Activated CD8-positive, alpha-beta memory T cell treated with anti-CD3 and anti-CD28 coated beads for 4 hours (primary cell): ENCODE measurements at places on chromosomes 13 and 19.

- no peak for DNase-seq
Measured at GRCh38 chr13:34028496-34029442, 210.8 kb downstream of the RFC3 start.

- DNase-seq, result no peak
Measured at GRCh38 chr19:39156326-39157230, 31.0 kb downstream of the PAK4 start.

GRCh38 chr19:17737690-17738153 is 13.6 kb upstream of the FCHO1 start:
- no peak for DNase-seq

DNA sequence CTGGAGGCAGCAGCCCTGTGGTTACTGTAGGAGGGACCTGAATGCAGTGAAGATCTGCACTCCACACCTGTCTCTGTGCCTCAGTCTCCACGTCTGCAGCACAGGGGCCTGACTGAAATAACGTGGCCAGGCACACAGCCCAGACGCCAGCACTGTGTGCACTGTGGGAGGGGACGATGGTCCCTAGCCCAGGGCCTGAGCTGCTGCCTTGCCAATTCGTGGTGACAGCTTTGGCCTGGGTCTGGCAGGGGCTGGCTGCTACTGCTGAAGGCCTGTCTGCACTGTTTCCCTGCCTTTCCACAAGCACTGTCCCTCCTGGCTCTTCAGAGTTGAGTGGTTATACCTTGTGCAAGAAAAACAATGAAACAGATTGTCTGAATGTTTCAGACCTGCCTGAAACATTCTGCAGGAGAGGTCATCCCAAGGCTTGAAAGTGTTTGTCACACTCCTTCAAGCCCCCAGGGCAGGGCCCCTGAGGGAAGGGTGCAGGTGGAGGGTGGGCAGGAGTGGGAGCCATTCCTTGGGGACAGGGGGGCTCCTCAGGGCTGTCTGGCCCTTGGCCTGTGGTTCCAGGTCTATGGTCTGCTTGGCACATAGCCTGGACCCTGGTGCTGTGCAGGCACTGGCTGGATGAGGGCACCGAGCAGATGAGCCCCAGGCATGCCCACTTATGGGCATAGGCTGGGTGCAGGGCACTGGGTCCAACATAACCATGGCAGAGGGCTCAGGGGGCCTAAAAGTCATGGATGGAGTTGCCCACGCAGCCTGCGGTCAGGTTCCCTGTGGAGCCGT is 38.7 kb upstream of the LDLR start:
- no peak for DNase-seq

- DNase-seq, result no peak
Measured at GRCh38 chr13:110173247-110173818, 133.6 kb downstream of the COL4A1 start.

DNA sequence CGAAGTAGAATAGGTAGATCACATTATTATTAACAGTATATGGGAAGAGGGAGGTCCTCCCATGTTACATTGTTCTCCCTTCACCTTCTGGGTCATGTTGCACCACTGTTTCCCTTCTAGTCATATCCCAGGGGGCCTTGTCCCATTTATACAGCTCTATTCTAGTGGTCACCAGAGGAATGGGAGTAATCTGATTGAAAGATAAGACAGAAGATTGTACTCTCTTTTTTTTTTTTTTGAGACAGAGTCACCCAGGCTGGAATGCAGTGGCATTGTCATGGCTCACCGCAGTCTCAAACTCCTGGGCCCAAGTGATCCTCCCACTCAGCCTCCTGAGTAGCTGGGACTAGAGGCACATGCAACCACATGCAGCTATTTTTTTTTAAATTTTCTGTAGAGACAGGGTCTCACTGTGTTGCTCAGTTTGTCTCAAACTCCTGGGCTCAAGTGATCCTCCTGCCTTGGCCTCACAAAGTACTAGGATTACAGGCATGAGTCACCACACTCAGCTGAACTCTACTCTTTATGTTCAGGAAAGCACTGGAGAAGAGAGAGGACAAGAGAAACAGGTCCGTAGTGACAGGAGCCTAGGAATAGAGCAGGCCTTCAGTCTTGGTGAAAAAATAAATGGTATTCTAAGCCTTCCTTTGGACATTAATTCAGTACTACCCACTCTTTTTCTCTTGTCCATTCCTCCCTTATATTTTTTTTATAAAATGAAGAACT is 4.3 kb upstream of the ZNF529 start:
- DNase-seq, result no peak

GRCh38 chr13:45385907-45386553 is 32.1 kb downstream of the SLC25A30 start:
- no peak for DNase-seq

DNA sequence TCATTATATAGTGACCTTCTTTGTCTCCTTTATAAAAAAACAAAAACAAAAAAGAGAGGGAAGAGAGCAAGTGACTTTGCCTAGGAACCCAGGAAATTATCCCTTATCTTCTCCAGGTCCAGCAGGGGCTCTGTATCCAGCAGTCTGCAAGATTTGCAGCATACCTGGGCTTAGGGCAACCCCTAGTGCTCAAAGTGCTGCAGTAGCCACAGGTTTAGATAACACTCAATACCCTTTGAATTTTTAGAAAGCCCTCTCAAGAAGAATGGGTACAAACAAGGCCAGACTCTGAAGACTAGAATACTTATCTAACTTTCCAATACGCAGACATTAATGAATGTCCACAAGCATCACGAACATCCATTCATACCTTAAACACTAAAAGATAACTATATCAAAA is 43.2 kb downstream of the CCNA1 start:
- no peak for DNase-seq

DNA sequence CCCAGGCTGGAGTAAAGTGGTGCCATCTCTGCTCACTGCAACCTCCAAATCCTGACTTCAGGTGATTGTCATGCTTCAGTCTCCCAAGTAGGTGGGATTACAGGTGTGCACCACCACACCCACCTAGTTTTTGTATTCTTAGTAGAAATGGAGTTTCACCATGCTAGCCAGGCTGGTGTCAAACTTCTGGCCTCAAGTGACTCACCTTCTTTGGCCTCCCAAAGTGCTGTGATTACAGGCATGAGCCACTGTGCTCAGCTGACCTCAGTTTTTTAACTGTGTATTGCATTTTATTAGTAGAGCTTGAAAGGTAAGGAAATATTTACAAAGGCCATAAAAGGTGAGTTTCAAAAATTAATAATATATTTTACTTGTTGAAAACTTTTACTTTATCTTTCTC is 2.3 kb downstream of the ZNF726 start:
- no peak for DNase-seq

DNA sequence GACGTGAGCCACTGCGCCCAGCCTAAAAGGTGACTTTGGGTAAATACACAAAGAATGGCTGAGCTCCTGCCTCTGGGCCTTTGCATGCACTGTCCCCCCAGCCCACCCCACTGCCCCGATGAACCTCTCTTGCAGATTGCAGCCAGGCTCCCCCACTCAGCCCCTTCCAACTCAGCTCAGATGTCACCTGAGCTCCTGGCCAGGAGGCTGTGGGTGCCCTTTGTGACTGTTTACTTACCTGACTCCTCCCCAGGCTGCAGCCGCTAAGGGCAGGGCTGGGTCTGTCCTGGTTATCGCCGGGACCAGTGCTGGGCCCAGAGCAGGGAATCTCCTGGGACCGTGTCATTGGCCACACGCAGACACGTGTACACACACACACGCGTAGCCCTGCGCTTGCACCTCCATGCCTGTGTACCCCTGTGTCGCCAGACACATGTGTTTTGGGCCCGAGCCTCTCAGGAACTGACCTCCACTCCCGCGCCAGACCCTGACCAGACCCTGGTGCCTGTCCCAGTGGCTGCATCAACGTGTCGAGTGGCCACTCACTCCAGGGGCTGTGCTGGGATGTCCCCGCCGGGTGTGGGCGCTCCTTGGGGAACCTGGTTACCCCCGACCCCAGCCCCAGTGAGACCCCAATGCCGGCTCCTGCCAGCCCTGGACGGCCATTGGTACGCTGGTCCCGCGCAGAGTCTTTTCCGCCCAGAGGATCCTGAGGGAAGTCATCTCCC is 18.7 kb downstream of the EFNA2 start:
- DNase-seq, result no peak

- no peak for DNase-seq
Measured at GRCh38 chr13:28568286-28568685, 73.4 kb upstream of the FLT1 start.

DNA sequence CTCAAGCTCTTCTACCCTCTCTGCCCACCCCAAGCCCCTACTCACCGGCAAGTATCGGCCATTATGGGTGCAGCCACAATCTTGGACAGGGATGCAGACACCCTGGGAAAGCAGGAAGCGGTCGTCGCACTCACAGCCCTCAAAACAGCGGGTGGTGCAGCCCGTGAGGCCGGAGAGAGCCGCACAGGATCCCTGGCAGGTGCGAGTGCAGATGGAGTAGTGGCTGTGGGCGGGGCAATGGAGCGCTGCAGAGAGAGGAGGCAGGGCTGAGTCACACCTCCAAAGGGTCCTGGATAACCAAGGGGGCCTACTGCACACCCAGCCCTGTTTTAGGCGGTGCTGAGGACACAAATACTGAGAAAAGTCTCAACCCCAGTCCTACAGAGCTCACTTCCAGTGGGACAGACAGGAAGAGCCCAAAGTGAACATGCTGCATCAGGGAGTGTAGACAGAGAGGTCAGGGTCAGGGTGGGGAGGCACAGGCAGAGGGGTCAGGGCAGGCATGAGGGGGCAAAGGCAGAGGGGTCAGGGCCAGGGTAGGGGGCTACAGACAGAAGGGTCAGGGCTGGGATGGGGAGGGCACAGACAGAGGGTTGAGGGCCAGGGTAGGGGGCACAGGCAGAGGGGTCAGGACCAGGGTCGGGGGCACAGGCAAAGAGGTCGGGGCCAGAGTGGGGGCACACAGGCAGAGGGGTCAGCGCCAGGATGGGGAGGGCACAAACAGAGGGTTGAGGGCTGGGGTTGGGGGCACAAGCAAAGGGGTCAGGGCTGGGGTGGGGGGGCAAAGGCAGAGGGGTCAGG is 24.2 kb upstream of the FBL start:
- DNase-seq, result no peak

DNA sequence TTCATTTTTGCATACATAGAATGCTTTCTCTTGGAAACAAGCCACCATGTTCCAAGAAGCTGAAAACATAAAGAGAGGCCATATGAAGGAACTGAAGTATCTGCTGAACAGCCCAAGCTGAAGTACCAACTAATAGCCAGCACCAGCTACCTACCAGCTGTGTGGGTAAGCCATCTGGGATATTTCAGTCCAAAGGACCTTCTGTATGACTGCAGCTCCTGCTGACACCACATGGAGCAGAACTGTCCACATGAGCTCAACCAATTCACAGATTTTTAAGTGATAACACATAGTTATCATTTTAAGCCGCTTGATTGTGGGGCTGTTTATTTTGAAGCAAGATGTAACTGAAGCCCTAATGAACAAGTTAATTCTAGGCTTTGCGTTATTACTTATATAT is 621.1 kb upstream of the KLHL1 start:
- no peak for DNase-seq

GRCh38 chr19:293436-294110 is 2.4 kb upstream of the PLPP2 start:
- DNase-seq, result no peak

DNA sequence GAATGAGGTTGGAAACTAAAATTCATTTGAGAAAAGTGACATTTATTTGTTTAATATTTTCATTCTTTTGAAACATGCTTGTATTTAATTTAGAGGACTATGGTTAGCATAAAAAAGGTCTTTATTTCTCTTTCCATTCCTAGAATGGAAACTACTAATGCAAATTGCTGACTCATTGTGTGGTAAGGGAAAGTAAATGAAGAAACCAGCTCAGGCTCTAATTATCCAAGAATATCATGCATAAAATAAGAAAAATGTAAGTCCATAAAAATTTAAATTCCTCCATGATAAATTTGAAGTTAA is 777.0 kb upstream of the SLITRK1 start:
- DNase-seq, result no peak

DNA sequence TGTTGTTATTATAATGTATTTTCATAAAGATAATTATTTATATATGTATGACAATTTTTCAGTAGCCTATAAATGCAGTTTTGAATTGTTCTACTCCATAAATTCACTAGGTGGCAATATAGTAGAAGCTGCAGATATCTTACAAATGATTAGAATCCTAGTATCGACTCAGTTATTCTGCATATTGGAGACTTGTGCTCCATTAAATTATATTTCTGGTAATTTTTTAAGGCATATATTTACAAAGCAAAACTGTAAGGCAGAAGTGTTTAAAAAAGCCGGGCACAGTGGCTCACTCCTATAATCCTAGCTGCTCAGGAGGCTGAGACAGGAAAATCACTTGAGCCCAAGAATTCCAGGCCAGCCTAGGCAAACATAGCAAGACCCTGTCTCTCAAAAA is 58.7 kb downstream of the DPY19L3 start:
- DNase-seq, result no peak

DNA sequence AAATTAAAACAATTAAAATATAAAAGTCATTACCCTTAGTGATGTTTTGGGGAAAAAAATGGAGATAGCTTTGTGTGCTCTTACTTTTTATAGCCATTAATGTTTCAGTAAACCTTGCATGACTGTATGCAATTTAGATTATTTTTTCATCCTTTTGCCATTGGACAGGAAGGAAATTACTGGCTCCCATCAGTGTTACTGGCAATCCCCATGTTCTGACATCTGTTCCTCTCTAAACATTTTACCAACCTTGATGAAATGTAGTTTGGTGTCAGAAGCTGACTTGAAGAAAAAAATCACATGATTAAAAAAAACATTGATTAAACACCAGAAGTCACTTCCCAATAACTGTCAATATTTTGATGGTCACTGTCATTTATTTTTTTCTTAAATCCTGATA is 52.3 kb upstream of the ZNF536 start:
- DNase-seq, result no peak
